ENCODE measurements at places on chromosomes 5 and 9. TPM values are rescaled to one million over a fixed set of nuclear protein-coding genes. Genes with fewer than 3 reads are reported as not detected.
A peak's percentile ranks its signal among the peaks of the same experiment; 100 is the strongest.

DNA sequence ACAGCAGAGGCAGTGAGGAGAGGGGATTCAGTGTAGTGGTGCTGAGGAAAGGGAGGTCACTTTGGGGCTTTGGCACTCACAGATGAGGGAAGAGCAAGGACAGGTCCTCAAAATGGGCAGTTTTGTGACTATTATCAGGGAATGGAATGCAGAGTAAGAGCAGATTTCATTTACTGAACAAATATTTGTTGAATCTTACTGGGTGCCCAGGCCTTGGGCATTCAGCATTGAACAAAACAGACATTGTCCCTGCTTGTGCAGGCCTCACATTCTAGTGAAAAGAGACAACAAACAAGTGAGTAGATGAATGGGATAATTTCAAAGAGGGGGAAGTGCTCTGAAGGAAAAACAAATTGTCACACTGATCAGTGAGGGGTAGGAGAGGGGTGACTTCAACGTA, 404.1 kb downstream of the DMRT2 start:
- no peak for DNase-seq

GRCh38 chr9:6443661-6444060, 30.7 kb downstream of the UHRF2 start:
- no peak for DNase-seq

DNA sequence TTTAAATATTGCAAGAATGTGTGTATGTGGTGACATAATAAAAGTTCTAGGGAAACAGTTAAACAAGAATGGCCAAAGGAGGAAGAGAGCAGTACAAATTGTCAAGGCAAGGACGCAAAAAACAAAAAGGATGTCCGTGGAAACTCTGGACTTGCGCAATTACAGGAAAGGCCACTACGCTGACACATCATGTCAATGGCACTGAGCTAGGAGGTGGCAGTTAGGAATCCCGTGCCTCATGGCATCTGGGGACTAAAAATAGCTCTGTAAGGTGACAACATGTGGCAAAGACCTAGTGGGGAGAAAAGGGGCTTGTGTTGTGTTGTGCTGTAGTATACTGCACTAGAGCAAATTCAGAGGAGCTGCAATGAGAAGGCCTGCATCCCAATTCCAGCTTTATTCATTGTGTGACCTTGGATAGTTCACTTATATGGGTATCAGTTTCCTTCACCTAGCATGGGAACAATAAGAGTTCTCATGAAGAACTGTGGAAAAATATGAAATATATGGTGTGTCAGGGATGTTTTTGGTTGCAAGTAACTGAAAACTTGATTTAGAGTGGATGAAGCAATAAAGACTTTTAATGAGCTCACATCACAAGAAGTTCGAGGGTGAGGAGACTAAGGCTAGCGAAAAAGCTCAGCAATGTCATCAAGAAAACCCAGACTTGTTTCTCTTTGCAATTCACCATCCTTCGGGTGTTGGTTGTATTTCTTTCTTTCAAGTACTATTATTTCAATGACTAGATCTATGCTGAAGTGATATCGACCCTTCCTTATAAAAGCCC, 124.1 kb upstream of the STC2 start:
- DNase-seq = peak; percentile 4

DNA sequence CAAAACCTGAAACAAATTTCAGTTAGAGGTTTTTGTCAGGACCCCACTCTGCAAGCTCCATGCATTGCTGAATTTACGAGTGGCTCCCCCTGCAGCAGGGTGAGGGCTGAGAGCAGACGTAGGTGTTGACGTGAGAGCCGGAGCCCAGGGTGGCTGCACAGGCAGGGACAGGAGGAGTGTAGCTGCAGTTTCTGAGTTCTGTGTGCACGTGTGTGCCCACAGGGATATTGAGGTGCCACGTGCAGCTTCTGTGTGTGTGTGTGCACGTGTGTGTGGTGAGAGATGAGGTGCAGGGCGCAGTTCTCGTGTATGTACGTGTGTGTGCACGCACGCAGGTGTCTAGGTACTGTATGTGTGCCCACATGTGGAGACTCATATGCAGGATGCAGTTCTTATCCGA, 14.6 kb downstream of the PLEKHG4B start:
- DNase-seq = no peak

DNA sequence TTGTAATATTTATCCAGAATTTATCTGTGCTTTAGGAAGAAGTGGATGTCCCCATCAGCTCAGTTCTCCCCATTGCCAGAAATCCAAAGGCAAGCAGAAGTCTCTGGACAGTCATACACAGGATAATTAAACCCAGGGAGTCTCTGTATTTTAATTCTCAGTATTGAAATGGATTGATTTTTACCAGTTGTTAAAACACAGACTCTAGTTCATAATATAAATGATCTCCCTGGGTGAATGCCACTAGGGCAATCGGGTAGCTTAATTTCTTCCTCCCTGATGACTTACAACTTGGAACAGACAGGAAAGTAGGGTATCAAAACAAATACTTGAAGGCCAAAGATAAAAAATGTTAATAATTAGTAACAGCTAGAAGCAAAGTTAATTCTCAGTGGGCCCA, 66.5 kb upstream of the DAP start:
- no peak for DNase-seq

Gene AGXT2
- total RNA-seq = not detected

Gene SPINK13
- not detected for total RNA-seq

DNA sequence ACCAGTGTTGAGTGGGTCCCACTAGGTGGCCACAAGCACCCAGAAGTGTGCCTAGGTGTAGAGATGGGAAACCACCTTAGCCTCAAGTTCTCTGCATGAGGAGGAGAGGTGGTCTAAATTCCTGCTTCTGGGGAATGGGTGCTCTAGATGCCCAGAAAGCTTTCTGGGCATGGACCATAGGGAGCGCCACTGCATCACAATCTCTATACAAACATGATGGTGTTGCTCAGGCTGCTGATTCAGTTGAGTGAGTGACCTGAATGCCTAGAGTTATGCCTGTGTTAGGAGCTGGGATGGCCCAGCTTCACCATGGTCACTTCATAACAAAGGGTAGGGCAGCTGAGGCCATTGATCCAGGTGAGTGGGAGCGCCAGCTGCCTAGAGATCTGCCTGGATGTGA, 667.9 kb upstream of the ARRDC3 start:
- no peak for DNase-seq

- no peak for DNase-seq
These were observed 310.1 kb upstream of the MSX2 start for GRCh38 chr5:174414315-174414710.

Gene PCDHB16
- not detected for total RNA-seq

DNA sequence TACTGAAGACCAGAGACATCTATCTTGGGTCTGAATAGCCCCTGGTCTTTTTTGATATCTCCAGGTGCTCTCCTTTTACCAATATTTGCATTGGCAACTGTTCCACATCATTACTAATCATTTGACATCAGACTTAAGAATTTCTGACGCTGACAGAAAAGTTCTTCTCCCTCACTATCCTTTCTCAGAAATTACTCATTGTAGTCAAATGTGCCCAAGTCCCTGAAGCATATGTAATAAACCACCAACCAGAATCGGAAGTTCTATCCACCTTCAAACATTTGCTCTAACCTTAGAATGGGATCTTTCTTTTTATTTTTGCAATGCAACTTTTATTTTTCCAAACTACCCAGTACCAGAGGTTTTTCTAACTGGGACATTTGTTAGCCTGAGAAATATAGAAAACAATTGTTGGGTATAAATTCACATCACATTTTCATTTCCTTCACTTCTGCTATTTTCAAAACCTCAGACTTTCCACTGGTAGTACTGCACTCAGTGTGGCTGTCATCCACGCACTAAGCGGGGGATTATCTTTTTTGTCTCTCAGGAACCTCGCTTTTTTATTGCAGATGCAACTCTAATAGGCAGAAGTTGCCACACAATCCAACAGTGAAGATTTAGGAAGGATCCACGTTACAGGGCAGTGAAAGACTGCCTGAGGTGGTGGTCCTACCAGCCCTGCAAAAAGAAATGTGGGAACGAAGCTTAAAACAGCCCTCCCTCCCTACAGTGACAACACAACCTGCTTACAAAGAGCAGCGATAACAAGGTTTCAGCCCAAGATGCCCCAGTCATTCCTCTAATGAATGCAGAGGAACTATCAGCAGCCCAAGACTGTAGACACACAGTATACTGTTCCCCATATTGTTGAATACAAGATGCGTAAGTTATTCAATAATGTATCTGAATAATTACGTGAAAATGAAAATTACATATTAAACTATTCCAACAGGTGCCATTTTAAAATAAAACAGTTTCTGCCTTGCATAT, 201.2 kb downstream of the EBF1 start:
- DNase-seq = no peak

- peak; percentile 11 for DNase-seq
These were observed 19.1 kb downstream of the TPPP start for GRCh38 chr5:673831-674629.

Data from natural killer cell (primary cell).